ENCODE measurements at places on chromosomes 11 and 22.

DNA sequence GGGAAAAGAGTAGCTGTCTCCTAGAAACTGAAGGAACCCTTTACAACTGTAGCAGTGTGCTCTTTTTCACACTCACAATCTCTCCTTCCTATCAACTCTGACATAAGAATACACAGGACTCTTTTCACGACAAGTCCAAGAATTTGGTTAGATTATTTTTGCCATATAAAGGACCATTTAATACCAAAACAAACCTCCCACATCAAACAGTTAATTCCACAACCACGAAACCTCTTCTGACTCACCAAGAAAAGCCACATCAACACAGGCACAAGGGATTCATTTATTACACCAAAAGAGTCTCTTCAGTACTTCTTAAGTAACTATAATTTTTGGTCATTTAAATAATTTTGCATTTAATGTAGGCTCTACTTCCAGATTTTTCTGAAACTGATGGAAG, 222.6 kb upstream of the PITPNB start:
- peak; percentile 8 for ATAC-seq

- ATAC-seq: no peak
These were observed 34.3 kb downstream of the LDLRAD3 start for GRCh38 chr11:35978183-35978582.

DNA sequence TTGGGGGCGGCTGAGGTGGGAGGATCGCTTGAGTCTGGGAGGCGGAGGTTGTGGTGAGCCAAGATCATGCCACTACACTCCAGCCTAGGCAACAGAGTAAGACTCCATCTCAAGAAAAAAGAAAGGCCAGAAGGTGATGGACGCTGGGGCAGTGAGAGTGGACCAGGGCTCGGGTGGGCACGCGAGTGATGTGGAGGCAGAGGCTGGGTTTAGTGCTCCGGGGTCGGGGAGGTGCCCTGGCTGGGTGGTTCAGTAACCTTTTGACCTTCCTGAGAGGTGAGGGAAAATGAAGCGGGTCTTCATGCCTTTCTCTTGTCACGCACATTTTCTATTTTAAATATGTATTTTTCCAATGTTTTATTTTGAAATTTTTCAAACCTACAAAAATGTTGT, 45.1 kb downstream of the ST14 start:
- no peak for ATAC-seq

- peak; percentile 95 for ATAC-seq
These were observed 16.0 kb upstream of the PHLDA2 start for GRCh38 chr11:2945031-2945756.

DNA sequence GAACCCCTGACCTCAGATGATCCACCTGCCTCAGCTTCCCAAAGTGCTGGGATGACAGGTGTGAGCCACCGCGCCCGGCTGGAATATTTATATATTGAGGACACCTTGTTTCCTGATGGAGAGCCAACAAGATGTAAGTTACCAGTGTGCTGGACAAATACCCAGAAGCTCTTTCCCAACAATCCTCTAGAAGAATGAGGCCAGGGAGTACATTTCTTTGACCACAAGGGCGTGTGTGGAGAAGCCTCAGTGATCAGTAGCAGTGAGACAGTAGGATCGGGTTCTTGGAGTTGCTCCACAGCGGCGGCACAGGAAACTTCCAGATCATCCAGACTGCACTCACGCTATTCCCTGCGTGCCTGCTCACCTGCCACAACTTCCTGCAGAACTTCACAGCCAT, 10.3 kb upstream of the POLA2 start:
- no peak for ATAC-seq

DNA sequence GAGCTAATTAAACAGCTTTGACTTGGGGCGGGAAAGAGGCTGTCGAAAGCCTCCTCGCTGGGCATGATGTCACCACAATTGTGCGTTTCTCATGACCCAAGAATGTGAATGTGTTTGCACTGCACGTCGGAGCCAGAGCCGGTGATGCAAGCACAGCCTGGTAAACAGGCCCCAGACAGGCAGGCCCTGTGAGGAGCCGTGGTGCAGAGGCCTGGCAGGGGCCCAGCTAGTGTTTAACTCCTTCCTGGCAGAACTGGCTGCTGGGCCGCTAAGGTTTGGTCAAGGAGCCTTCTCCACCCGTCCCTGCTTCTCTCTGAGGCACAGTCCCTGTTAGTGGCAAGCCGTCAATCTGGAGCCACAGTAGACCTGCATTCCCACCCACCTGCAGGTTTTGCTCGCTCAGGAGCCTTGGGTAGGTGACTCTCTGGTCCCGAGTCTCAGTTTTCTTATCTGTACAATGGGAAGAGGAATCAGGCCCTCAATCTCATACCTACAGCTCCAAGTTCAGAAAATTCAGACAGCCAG, 25.4 kb upstream of the SMTN start:
- peak; percentile 98 for ATAC-seq

- no peak for ATAC-seq
These were observed 632.9 kb upstream of the CADM1 start for GRCh38 chr11:116136987-116137674.

- no peak for ATAC-seq
These were observed at the start of gene APOL3 for GRCh38 chr22:36160499-36160942. Gene APOL3, minus strand, starts transcription at chr22:36160755. Its CDS starts 11,700 bp downstream, at chr22:36149055.

DNA sequence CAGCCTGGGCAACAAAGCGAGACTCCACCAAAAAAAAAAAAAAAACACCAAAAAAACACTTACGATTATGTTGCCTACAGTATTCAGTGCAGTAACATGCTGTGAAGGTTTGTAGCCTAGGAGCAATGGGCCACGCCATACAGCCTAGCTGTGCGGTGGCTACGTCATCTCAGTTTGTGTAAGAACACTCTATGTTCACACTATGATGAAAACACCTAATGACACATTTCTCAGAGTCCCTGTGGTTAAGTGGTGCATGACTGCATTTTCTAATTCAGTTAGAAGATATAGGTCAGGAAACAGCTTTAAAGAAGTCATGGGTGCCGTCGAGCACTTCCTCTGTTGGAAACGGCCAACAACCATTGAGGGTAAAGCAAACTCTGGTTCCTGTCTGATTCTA, 75.7 kb upstream of the ANO1 start:
- ATAC-seq: no peak

GRCh38 chr11:12134236-12134585, 23.8 kb downstream of the MICAL2 start:
- ATAC-seq: no peak

- no peak for ATAC-seq
These were observed 10.2 kb upstream of the NECTIN1 start for GRCh38 chr11:119739021-119739703.

DNA sequence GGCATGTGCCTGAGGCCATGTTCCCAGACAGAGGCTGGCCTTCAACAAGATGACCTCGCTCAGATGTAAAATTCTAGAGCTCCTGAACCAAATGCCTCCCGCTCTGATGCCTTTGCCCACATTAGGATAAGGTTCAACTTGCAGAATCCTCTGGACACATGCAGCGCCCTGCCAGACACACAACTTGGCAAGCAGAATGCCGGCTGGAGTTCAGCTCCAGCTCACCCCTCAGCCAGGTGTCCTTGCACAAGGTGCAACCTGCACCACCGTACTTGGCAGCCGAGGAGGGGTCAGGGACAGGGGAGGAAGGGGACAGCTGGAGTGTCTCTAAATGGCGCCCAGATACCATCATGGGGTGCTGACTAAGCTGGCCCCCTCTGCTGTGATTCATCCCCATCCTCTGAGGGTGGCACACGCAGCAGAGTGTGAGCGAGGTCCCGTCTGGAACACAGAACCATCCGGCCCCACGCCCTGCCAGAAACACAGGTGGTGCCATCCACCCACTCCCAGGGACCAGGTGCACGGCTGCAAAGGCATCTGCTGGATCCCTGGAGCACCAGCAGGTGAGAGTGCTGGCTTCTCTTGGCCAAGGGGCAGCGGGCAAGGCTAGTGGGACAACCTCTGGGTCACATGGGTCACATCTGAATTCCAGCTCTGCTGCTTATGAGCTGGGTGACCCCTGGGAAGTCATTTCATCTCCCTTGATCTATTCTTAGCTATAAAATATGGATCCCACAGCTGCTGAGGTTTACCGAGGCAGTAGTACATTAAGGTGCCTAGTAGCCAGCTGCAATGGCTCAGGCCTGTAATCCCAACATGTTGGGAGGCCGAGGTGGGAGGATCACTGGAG, 12.8 kb downstream of the ZMAT5 start:
- no peak for ATAC-seq

GRCh38 chr22:39789788-39790187, 103.8 kb downstream of the ENTHD1 start:
- no peak for ATAC-seq

- ATAC-seq: peak; percentile 78
These were observed 79.5 kb downstream of the TIMP3 start for GRCh38 chr22:32880893-32881596.

GRCh38 chr11:57476047-57476756, 15.9 kb downstream of the RTN4RL2 start:
- no peak for ATAC-seq

- no peak for ATAC-seq
These were observed 12.4 kb downstream of the GNAZ start for GRCh38 chr22:23082534-23083314.
